Peyer's patch (tissue), 4 donors: ENCODE measurements at places on chromosomes 4 and X. TPM values are rescaled to one million over a fixed set of nuclear protein-coding genes. Genes with fewer than 3 reads are reported as not detected.

GRCh38 chr4:119337010-119337409, 15.1 kb upstream of the FABP2 start:
- DNase-seq: no peak

DNA sequence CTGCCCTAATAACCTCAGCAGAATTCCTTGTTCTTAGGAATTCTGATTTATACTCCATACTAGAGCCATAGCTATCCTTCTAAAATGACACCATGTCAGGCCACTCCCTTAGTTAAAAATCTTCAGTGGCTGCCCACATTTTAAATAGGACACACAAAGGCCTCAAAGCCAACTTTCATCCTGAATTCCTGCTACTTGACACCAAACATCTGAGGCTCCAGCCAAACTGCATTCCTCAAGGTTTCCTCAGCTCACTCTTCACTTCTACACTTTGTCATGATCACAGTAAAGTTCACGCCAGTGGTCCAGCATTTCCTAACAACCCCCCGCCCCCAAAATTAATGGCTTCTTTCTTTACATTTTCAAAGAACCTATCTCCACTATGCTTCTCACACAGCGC, 124.3 kb downstream of the ADGRA3 start:
- DNase-seq: no peak

DNA sequence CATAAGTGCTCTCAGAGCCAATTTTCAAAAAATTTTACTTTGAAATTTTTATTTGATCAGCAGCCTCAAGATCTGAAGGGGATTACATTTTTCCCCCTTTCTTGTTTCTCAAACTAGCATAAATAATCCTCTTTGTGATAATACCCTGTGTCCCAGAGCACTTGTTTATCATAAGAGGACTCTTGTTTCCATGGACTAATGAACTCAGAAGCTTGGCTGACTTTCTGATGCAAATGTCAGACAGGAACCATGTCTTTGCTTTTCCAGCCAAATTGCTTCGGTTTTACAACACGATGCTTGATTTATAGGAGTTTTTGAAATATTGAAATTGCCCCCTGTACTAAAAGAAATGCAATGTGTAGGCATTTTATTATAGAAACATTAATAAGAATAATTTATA, 859.3 kb upstream of the LCORL start:
- DNase-seq: no peak

GRCh38 chr4:25654971-25655963, at the start of gene SLC34A2:
Gene SLC34A2, plus strand, starts transcription at chr4:25655851. Its CDS starts 6,650 bp downstream, at chr4:25662501.
- peak; percentile 62 for DNase-seq

DNA sequence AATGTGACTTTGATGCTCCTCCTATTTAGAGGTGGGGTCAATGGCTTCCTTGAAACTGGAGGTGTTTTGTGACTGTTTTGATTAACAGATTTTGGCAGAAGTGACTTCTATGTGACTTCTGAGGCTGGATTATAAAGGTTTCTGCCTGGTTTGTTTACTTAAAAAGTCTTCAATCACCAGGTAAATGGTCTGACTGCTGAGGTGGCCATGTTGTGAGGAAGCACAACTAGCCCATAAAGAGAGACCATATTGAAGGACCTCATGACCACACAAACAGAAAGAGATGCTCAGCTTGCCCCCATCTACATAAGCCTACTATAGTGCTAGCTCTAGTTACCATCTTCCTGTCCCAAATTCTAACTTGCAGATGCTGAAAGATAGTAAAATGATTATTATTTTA, 14.3 kb upstream of the LSM6 start:
- no peak for DNase-seq

DNA sequence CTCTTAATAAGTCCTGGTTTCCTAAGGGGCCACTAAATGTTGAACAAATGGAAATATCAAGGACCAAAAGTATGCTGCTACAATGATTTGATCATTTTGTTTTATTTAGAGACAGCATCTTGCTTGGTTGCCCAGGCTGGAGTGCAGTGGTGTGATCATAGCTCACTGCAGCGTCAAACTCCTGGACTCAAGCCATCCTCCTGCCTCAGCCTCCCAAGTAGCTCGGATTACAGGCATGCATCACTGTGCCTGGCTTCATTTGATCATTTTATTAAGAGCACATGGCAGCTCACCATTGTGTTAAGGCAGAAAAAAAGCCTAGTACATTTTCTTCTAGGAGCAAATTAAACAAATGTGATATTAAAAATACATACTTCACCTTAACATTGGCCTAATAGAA, 52.7 kb downstream of the DCLK2 start:
- DNase-seq: no peak

- DNase-seq: peak; percentile 29
Measured at GRCh38 chr4:38757945-38758600, 24.7 kb downstream of the TLR10 start.

GRCh38 chr4:119105605-119106004, 30.0 kb upstream of the MYOZ2 start:
- DNase-seq: no peak

DNA sequence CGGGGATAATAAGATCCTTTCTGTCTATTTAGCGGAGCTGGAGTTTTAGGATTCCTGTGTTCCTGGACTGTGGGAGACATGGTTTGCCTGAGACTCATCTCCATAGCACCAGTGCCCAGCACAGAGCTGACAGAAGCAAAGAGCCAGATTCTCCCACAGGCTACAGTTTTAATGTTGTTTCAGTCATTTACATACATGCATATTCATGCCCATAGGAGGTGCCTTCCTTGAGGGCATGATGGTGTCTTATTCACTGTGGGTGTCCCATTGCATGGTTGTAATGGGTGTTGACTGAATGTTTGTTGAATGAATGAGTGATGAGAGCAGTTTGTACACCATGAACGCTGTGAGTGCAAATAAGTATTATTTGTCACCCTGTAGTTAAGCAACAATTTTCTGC, 260.6 kb downstream of the EVC2 start:
- DNase-seq: no peak

The GAGE13 gene
- not detected for total RNA-seq

The GPC3 gene
- total RNA-seq: 1.1 TPM

The SSX4 gene
- not detected for total RNA-seq
